ENCODE measurements at places on chromosomes 12 and 14.
A peak's percentile ranks its signal among the peaks of the same experiment; 100 is the strongest.

DNA sequence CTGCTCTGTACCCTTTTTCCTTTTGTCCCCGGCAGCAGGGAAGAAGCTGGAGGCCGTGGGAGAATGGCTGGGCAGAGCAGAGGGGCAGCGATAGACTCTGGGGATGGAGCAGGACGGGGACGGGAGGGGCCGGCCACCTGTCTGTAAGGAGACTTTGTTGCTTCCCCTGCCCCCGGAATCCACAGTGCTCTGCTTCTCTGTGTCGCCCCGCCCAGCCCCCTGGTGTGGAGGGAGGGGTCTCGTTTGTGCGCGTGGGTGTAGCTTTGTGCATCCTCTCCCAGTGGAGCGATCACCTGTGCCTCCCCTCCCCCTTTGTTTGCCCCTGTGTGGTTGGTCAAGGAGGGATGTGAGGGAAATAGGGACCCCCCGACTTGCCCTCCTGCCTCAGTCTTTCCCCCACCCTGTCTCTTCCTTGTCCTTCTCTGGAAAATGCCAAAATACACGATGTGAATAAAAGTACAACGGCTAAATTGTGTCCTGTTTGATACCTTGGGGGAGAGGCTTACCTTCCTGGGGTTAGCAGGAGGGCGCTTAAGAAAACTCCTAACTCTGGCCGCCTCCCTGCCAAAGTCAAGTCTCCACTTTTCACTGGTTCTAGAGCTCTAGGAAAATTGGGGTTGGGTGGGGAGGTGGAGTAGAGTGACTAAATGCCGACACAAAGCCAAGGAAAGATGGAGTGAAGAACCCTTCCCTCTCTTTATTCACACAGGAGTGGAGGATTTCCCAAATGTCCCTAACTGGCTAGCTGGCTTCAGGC lies 990 bp upstream of the TPI1 start:
- DNase-seq, result peak; percentile 4

GRCh38 chr12:38954238-38954873 lies 49.0 kb upstream of the CPNE8 start:
- no peak for DNase-seq

GRCh38 chr12:16844875-16845274 lies 238.9 kb upstream of the LMO3 start:
- DNase-seq, result no peak

DNA sequence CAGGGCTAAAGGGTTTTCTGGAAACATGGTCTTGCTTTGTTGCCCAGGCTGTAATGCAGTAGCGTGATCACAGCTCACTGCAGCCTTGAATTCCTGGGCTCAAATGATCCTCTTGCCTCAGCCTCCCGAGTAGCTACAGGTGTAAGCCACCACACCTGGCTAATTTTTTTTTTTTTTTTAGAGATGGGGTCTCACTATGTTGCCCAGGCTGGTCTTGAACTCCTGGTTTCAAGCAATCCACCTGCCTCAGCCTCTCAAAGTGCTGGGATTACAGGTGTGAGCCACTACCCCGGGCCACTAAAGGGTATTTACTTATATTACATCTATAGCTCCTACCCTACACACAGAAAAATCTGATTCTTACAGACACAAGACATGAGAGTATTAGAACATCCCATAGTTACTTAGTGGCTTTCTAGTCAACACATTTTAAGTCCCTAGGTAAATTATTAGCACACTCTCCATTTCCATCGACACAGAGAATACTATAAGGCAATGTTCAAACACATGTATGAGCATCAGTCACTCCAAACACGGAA lies 6.2 kb upstream of the DCAF11 start:
- DNase-seq, result no peak

DNA sequence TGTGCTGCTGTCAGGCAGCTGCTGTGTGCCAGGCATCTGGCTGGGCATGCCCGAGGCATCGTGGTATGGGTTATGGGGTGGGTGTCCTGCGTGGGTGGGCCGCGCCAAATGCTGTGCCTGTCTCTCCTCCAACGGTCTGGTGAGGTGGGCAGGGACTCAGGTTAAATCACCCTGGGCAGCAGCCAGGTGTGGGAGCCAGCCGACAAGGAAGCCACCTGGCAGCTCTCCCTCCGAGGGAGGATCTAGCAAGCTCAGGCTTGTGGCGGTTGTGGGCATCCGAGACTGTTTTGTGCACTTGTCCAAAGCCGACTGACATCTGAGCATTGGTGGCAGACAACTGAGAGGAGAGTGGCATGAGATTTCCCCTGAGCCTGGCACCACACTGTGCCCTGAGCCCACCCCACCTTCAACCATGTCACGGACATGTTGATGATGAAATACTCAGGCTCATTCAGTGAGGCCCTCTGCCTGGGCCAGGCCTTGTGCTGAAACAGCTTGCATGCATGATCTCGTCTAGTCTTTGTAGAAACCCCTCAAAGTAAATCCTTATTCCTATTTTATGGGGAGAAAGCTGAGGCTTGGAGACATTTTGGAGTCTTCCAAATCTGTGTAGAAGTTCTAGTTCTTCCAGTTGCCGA lies 181.8 kb upstream of the MYL2 start:
- no peak for DNase-seq

DNA sequence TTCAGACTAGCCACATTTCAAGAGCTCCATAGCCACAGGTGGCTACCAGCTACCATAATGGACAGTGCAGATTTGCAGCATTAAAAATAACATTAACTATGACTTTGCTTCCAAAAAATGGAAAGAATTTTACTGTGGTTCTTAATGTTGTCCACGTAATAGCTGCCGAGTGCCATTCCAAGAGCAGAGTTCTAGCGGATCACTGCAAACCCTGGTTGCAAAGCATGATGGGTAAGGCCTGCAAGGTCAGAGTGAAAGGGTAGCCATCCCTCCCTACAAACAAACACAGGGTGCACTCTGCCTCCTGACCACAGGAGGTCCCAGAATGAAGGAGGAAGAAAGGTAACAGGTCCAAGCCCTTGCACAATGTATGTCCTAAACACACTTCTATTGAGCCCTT lies 157.6 kb downstream of the DPF3 start:
- DNase-seq, result no peak

- no peak for DNase-seq
These were observed 256.1 kb downstream of the GLT1D1 start for GRCh38 chr12:129109174-129110001.

- DNase-seq, result peak; percentile 20
These were observed 133.2 kb upstream of the NOVA1 start for GRCh38 chr14:26730929-26731618.

GRCh38 chr12:71840231-71840847 lies 780 bp downstream of the TBC1D15 start:
- DNase-seq, result peak; percentile 13

- peak; percentile 18 for DNase-seq
These were observed 455.8 kb downstream of the PCNX1 start for GRCh38 chr14:71362920-71363584.

DNA sequence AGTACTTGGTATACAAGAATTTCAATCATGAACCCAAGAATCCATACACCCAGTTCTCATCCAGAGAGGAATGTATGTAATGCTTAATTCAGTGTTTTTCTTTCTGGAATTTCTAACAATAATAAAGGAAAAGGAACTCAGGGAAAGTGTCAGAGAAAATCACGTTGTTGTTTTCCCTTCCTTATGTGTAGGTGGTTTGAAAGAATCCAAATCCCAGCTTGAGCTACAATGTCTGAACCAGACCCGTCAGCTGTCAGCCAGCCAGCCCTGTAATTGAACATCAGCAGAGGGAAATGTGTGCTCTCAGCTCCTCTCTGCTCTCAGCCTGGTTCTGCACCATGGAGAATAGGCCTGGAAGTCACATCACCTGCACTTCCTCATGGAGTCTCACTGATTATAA lies 126.5 kb downstream of the TMEM30B start:
- peak; percentile 19 for DNase-seq
